Renal cortical epithelial cell (primary cell): ENCODE measurements at places on chromosomes 5 and 9.

- DNase-seq: no peak
These were observed 472.9 kb upstream of the ACTBL2 start for GRCh38 chr5:57955511-57955910.

DNA sequence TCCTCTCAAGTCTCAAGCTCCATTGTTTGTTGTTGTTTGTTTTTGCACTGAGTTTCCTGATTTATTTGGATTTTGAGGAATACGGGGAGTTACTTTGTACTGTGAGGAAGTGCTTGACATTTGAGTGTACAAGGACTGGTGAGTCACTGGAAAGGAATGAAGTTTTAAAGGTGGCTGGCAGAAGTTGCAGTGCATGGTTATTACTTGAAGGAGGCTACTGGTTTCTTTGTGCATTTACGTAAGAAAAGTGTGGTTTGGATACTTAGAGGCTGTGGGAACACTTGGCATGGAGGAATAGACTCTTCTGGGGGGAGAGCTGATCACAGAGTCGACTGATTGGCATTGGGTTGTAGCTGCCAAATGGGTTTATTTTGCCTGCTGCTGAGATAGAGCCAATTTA lies 919.0 kb downstream of the TAF11L14 start:
- DNase-seq: peak; percentile 72

DNA sequence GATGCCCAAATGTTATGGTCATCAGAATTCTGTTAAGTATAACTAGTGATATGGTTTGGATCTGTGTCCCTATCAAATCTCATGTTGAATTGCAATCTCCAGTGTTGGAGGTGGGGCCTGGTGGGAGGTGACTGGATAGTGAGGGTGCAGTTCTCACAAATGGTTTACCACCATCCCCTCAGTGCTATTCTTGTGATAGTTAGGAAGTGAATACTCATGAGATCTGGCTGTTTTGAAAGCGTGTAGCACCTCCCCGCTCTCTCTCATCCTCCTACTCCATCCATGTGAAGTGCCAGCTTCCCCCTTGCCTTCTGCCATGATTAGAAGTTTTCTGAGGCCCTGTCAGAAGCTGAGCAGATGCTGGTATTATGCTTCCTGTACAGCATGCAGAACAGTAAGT lies 359.5 kb downstream of the TMEM167A start:
- no peak for DNase-seq

DNA sequence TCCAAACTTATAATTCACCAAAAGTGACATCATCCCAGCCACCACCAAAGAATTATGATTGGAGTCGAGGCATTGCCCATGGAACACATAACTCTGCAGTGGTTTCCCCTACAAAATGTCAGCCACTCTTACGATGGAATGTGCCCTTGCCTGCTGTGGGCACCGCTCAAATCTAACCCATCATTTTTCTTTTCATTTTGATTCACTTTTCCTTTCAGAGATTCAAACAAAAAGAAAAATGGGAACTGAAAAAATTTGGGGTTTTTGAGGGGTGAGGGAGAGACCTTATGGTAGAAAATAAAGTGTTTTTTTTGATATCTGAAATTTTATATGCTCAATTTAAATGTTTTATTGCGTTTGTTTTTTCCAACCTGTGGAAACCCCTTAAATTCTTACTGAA lies 28.1 kb downstream of the SMARCA2 start:
- no peak for DNase-seq

- peak; percentile 83 for DNase-seq
These were observed 23.2 kb upstream of the DAB2 start for GRCh38 chr5:39447968-39448367.

GRCh38 chr5:73938280-73938937 lies 312.4 kb downstream of the ARHGEF28 start:
- DNase-seq: peak; percentile 99

- no peak for DNase-seq
These were observed 1.4 kb downstream of the SUSD1 start for GRCh38 chr9:112173489-112174221.

DNA sequence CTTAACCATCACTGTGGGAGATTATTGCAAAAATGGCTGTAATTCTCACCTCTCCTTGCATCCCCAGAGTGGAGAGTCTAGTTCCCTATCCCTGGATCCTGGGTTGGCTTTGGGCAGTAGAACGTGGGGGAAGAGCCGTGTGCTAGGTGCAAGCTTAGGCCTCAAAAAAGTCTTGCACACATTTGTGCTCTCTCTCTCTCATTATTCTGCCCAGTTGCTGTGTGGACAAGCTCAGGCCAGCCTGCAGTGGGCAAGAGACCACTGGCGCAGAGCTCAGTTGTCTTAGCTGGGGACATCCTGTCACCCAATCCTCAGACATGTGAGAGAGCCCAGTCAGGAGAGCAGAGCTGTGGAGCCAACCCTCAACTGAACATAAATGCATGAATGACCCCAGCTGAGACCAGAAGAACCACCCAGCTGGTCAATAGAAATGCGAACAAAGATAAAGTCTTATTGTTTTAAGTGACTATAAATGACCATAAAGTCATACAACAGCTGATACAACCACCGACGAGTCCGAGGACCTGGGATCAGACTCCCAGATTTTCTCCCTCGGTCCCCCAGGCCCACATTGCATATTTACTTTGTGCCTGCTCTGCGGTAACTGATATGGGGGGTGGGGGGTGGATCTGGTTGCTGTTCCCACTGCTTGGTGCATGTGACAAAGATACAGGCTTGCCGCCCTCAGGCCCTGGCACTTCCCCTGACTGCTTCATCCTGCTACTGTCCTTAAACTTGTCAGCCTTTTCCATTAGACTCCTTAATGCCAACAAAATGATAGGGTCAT lies 166.4 kb upstream of the MVB12B start:
- DNase-seq: no peak

DNA sequence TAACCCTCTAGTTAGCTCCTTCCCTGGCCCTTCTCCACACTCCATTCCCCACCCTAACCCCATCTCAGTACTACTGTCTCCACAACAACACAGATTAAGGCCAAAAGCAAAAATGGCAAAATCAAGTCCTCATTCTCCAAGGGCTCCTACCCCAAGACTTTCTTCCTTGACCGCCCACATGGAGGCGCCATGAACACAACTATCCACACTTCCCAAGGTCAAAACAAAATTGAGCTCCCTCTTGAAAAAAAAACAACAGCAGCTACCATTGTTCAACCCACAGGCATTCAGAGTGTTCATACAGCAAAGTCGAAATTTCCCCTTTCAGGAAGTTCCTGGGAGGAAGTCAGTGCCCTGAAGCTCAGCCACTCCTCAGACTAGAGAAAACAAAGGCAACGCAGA lies 54.4 kb downstream of the GNAQ start:
- DNase-seq: peak; percentile 92

DNA sequence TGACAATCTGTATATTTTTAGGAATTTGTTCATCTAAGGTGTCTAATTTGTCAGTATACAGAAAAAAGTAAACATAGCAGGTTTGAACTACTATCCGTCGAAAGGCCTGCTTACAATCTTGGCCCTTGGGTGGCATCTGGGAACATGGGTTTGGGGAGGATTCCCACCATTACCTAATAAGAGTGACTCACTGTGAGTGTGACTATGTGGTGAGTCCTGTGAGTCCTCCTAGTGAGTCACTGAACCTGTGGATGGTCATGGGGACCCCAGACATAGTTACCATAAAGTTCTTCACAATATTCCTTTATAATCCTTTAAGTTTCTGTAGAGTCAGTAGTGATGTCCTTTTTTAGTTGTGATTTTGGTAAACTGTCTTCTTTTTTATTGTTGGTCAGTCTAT lies 37.0 kb downstream of the RNF130 start:
- peak; percentile 57 for DNase-seq

DNA sequence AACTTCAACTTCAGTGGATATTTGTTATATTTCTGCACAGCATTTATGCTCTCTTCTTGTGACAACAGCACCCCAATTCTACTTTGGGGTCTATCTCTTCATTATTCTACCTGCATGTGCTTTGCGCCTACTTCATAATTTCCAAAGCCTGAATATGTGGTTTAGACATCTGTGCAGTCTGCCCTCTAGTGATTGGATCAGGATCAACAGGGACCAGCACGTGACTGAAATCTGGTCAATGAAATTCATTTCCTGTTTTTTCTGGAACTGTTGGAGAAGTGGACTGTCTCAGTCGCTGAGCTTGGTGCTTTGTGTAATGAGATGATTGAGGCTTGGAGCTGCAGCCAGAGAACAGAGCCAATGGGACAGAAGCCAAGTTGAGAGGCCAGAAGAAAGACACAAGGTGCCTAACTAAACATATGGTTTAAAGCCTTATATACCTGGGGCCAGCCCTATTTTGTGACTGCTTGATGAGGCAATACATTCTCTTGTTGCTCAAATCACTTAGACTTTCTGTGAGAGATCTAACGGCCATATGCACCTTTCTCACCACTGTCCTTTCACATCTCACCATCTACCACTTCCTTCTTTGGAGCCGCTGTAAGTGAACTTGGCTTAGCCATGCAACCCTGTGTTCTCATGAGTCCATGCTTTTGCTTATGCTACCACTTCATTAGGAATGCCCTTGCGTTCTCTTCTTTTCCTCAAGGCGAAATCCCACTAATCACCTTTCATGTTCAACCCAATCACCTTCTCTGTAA lies 68.8 kb upstream of the PPP2R2B start:
- peak; percentile 5 for DNase-seq

GRCh38 chr9:16575142-16575985 lies 295.1 kb downstream of the BNC2 start:
- peak; percentile 33 for DNase-seq

DNA sequence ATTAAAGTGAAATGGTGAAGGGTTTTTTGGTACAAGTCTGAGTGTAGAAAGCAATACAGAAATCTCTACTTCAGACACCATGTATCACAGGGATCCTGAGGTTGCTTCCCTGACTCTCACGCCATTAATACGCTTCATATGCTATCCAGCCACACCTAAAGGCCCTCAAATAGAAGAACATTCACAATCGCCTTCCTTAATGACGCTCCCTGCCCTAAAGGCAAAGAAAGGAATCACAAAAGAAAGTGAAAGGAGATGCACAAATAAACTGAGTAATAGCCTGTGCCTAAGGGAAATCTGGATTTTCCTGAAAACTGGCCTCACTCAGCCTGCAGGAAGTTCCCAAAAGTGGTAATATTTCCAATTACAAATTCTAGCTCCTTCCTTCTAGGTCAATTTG lies 1002.7 kb upstream of the DMAC1 start:
- no peak for DNase-seq

DNA sequence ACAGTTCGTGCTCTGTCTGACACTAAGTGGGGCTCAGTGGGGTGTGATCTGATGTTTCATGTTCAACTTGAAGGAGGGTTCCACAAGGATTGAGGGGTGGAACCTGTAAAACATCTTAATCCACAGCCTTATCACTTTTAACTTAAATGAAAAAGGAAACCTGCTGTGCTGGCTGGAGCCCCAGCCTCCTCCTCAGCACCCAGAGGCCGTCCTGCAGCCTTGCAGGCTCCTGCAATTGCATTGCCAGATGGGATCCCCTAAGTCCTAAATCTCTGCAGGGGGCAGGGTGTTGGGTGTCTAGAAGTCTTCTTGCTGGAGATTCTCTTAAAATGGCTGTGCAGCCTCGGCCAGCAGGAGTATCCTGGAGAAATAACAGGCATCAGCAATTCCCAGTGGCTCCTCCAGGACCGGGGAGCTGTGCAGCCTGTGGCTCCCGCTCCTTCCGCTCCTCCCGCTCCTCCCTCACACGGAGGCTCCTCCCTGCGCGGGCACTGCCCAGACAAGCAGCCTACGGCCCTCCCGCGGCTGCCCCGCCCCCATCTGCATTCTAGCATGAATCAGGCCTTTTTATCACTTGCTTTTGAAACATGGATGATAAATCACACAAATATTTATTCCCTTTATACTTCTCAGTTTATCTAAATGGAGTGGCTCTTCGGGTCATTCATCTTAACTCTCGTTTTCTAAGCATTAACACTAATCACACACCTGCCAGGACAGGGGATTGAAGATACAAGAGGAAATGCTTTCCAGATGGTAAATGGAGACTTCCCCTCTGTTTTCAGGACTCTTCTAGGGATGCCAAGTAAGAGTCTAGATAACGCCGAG lies 131.0 kb downstream of the ADAMTS16 start:
- DNase-seq: peak; percentile 67

DNA sequence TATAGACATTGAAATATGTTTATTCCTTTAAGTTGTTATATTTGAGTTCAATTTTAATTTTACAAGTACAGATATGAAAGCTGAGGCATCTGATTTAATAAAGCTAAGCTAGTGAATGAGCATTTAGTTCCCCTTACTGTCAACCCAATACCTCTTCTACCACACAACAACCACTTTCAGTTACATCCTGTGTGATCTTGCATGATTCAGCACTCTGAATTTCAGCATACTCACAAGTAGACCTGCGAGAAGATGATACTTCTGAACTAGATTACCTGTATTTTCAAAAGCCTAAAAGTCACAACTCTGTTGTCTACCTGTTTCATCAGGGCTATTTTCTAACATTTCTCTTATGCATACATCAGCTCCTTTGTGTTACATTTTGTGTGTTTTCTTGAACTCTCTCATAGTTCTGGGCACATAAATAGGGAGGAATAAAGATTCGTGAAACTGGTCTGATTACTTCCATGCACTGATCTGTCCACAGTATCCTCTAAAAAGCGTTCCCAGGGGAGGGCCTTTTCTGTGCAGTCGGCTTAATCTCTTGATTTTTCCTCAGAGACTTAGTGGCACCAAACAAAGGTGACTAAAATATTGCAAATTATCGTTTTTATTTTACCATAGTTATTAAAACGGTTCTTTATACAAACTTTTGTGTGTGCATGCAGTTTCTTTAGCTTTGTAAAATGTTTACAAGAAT lies 2025.5 kb upstream of the NUDT12 start:
- DNase-seq: no peak

DNA sequence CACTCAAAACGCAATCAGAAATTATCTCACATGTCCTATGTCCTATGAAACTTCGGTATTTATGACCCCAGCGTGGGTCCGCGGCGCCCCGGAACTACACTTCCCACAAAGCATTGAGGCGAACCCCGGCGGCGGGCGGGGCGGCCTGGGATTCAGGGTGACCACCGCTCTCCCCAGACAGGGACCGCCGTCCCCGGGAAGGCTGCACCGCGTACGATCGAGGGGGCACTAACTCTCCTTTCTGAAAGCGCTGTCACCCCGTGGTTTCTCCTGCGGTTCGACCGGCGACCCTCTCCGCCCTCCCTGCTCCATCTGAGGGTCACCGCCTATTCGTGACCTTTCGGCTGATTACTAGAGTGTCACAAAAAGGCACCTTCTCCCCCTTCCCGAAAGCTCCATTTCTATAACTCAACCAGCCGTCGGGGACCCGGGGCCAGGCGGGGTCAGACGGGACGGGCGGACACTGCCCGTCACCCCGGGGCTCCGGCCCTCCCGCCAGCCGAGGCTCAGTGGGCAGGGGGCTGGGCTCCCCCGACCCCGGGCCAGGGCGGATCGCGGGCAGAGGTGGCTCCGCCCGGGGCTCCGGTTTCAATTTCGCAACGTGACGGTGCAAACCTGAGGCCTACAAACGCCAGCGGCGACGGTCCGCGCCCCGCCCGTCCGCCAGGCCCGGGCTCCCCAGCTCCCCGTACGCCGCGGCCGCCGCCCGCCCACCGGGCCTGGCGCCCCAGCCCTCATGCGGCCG lies 1.3 kb downstream of the ECPAS start:
- DNase-seq: peak; percentile 27

- DNase-seq: no peak
These were observed 61.2 kb downstream of the IL6ST start for GRCh38 chr5:55933377-55934114.

- no peak for DNase-seq
These were observed 99.3 kb downstream of the KCNIP1 start for GRCh38 chr5:170603109-170603508.
